ENCODE measurements at places on chromosomes 2 and 18. TPM values are rescaled to one million over a fixed set of nuclear protein-coding genes. Genes with fewer than 3 reads are reported as not detected.

The SNTG2 gene
- total RNA-seq: not detected

The C2orf81 gene
- 0.19 TPM for total RNA-seq

The DSC3 gene
- 0.38 TPM for total RNA-seq

The NPAS2 gene
- total RNA-seq: 5.8 TPM

The VWA3B gene
- not detected for total RNA-seq

The TTC31 gene
- 9.5 TPM for total RNA-seq

The GALNT3 gene
- total RNA-seq: 0.09 TPM

The FSIP2 gene
- 0.38 TPM for total RNA-seq

The SGPP2 gene
- total RNA-seq: not detected

The TMEM169 gene
- under 0.01 TPM for total RNA-seq

The SCN2A gene
- under 0.01 TPM for total RNA-seq

The SGO2 gene
- total RNA-seq: 9.0 TPM

The ABCG8 gene
- not detected for total RNA-seq

The HTRA2 gene
- total RNA-seq: 47.2 TPM

The CCDC178 gene
- not detected for total RNA-seq

The LRP2 gene
- total RNA-seq: not detected

The FAM110C gene
- not detected for total RNA-seq

The INHBB gene
- total RNA-seq: 2.4 TPM

The ACMSD gene
- total RNA-seq: not detected

The CTDSP1 gene
- 66.9 TPM for total RNA-seq

The TMEFF2 gene
- not detected for total RNA-seq

The FBXO11 gene
- 49.8 TPM for total RNA-seq

The HSBP1L1 gene
- total RNA-seq: 2.0 TPM

The CD207 gene
- total RNA-seq: under 0.01 TPM

The TPO gene
- not detected for total RNA-seq

The NRP2 gene
- 46.2 TPM for total RNA-seq

The PSTPIP2 gene
- 4.8 TPM for total RNA-seq

The ZC3H8 gene
- 3.9 TPM for total RNA-seq

The OR6B3 gene
- total RNA-seq: not detected

The REG3G gene
- total RNA-seq: not detected

The CPLX4 gene
- total RNA-seq: not detected

The POTEJ gene
- 0.09 TPM for total RNA-seq

The ANKRD30B gene
- not detected for total RNA-seq

The CCL20 gene
- total RNA-seq: 2.1 TPM

The SERPINB5 gene
- not detected for total RNA-seq

The TTC32 gene
- total RNA-seq: 7.6 TPM

The DPP10 gene
- not detected for total RNA-seq

The ATG9A gene
- 31.8 TPM for total RNA-seq

The RSAD2 gene
- 0.19 TPM for total RNA-seq

The FBLN7 gene
- 1.2 TPM for total RNA-seq
